ENCODE measurements at places on chromosomes 3 and 15.

DNA sequence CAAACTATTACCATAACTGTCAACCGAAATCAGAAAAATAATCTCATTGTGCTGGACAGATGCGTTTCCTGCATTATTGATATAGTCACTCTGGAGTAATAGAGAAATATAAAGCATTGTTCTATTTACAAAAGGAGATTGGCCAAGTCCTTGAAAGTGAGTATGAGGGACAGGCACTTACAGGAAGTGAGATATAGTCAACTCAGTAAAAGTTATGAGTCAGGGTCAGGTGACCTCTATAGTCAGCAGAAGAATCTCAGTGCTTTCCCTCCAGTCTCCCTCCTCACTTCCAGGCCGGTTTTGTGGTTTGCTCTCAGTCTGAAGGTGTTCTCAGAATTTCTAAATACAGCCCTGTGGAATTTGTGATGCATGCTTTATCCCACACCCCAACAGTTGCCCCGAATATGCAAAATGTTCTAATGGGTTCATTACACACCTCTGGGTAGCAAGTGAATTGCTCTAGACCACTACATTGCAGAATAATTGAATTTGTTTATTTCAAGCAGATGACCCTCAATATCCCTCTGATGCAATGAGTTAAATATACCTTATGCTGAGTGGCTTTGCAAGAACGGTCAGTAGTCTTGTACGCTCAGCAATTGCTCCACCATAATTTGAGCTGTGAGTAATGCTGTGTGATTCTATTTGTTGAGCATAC is 787.7 kb downstream of the MCTP2 start:
- no peak for DNase-seq

- DNase-seq: no peak
Measured at GRCh38 chr3:62368705-62369475, 4.5 kb downstream of the FEZF2 start.

DNA sequence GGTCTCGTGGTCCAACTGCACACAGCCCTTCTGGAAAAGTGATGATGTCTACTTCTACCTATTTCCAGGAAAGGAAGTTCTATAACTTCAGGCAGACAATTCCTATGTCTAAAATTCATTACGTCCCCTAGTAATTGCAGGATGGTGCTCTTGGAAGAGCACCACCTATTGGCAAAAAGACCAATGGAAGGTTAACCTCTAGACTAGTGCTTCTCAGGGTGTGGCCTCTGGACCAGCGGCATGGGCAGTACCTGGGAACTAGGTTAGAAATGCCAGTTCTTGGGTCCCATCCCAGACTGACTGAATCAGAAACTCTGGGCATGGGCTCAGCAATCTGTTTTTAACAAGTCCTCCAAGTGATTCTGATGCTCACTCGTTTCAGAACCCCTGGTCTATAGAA is 258.3 kb upstream of the ICE2 start:
- DNase-seq: no peak

GRCh38 chr3:172213200-172213599 is 173.8 kb downstream of the FNDC3B start:
- no peak for DNase-seq

DNA sequence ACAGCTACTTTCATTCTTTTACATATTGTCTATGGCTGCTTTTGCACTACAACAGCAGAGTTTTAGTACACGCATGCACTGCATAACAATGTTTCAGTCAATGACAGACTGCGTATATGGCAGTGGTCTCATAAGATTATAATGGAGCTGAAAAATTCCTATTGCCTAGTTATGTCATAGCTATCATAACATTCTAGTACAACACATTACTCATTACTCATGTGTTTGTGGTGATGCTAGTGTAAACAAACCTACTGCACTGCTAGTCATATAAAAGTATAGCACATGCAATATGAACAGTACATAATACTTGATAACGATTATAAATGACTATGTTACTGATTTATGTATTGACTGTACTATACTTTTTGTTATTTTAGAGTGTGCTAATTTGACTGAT is 47.9 kb downstream of the QTRT2 start:
- no peak for DNase-seq

- DNase-seq: no peak
Measured at GRCh38 chr15:80411788-80412288, 7.7 kb downstream of the ARNT2 start.

- DNase-seq: no peak
Measured at GRCh38 chr3:153484842-153485241, 322.8 kb downstream of the RAP2B start.

DNA sequence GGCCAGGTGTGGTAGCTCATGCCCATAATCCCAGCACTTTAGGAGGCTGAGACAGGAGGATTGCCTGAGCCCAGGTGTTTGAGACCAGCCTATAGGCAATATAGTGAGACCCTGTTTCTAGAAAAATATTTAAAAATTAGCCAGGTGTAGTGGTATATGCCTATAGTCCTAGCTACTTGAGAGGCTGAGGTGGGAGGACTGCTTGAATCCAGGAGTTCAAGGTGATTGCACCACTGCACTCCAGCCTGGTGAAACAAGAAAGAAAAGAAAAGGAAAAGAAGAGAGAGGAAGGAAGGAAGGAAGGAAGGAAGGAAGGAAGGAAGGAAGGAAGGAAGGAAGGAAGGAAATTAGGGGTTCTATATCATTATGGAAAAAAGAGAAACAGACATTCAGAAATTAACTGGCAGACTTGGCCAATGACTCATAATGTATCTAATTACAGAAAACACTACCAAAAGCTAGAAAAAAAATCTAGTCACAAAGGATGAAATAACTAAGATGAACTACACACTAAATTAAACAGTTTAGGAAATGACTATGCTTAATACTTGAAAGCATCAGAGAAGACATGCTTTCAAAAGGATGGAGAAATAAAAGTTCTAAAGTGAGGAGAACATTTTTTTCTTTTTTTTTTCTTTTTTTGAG is 45.4 kb upstream of the TERB2 start:
- no peak for DNase-seq

DNA sequence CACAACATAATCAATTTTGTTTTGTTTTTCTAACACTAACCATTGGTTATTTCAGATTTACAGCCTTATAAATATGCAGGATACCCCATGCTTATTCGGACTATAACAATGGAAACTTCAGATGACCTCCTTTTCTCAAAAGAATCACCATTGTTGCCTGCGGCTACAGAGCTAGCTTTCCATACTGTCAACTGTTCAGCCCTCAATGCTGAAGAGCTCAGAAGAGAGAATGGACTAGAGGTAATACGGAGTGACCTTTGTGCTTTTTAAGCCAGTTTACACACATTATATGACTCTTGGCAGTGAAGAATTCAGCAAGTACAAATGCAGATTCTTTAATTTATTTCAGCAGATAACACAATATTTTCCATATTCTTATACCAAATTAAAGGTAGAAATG is 81.8 kb downstream of the DNAJC13 start:
- no peak for DNase-seq

DNA sequence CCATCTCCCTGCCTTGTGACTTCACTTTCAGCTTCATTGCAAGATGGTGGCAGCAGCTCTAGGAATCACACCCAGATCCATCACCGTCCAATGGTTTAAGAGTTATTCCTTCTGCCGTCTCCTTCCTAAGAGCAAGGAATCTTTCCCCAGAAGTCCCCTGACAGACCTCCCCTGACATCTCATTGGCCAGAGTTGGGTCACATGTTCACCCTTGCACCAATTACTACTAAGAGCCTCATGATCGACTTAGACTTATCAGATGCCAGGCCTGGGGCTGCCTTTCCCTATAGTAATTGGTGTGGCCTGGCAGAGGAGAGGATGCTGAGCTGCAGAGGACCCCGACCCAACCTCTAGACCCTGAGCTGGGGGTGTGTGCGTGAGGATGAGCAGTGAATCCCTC is 31.8 kb upstream of the RASGRF1 start:
- DNase-seq: no peak

DNA sequence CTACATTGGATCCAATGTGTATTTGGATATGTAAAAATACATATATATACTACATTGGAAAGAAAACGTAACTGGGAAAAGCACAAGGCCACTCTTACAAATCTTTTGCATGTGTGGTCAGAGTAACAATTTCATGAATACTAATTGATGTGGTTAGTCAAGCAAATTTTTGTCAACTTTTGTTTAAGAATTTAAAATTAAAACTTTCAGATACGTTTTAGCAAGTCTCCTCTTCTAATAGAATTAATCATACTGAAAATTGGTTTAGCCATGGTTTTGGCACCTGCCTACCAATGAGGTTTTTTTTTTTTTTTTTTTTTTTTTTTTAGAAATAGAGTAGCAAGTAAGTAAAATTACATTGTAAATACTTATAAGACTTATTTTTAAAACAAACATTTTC is 153.0 kb upstream of the CGNL1 start:
- DNase-seq: no peak

- no peak for DNase-seq
Measured at GRCh38 chr15:65406424-65407000, 16.2 kb downstream of the IGDCC4 start.

DNA sequence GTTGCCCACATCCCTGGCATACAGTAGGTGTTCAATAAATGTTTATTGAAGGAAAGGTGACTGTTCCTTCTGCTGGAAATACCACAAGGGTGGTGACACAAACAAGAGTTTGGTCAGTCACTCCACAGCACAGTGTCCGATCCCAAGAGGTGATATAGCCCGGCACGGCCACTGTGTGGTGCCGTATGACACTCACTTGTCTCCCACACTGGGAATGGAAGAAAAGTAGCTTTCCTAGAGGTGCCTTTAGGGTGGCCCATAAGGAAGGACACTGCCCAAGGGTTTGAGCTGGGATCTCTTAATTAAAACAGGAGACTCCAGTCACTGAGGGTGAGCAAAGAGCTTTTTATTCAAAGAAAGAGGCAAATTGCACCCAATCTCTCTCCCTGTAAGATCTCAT is 40.5 kb downstream of the TGM4 start:
- DNase-seq: no peak

GRCh38 chr3:119304201-119304713 is 10.1 kb downstream of the ARHGAP31 start:
- DNase-seq: no peak

DNA sequence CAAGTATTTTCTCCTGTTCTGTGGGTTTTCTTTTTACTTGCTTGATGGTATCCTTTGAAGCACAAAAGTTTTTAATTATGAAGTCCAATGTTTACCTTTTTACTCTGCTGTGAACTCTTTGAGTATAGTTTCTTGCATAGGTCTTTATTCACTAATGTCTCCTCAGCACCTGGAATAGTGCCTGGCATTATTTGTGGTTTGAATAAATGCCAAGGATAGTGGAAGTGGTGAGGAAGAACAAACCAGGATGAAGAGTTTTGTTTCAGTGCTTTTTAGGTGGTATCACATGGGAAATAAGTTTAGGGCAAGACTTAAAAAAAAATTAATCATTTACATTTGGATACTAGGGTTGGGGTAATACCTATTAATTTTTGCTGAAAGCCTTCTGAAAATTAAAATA is 25.7 kb downstream of the GPD1L start:
- no peak for DNase-seq

DNA sequence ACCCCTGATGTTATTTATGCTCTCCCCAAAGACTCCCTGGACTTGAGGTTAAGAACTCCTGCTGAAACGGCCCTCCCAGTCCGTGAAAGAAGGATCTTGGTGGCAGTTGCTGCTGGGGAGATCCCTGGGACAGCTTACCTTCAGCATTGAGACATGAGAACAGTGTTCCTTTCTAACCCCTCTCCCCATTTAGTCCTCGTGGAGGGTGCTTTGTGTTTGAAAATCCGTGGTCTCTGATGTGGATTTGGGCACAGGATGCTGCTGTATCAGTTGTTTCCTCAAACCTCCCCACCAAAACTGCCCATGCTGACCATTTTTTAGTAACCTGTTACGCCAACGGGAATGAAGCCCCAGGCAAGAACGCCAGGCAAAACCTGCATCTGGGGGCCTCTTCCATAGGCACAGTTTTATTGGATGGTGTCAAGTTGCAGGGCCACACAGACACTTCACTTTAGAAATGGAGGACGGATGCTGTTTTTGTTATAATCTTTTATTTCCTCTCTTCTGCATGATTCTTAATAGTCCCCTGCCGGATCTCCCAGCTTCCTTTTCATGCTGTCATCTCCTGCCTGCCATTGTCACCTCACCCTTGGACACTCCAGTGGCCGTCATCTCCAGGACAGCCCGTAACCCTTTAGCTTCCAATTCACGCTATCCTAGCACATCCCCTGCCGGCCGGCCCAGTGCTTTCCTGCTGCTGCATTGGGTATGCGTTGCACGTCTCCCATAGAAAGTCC is 31.7 kb upstream of the CEMIP start:
- no peak for DNase-seq

DNA sequence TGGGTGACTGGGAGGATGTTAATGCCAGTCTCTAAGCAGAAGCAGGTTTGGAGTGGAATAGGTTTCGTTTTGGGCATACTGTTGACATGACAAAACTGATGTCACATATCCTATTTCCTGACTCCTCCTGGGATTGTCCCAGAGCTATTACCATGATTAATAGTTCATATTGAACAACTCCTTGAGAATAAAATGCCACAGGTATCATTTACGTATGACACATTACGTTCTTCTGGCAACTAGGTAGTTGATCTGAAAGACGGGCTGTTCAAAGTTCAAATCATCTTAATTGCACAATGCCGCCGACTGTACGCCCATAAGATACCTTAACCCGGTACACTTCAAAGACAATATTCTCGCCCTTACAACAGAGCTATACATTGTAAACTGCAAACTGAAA is 1.4 kb upstream of the RAB5A start:
- no peak for DNase-seq

DNA sequence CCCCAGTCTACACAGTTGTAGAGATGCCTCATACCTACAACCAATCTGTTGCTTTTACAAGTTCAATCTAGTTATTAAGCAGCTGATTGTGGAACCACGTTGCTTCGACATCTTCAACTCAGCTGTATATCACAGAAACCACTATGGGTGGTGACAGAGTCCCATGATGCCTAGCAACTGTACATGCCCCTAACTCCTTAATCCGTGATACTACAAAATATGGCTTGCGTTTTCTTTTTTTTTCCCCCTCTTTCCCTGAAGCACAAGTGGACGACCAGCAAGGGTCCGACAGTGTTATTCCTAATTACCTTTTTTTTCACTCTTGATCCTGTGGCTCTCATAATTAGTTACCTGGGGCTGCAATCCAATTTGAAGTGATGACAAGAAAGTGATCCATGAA is 478.6 kb downstream of the FOXP1 start:
- DNase-seq: no peak

- no peak for DNase-seq
Measured at GRCh38 chr15:63200464-63201249, 11.3 kb downstream of the RAB8B start.

- DNase-seq: no peak
Measured at GRCh38 chr3:195247086-195247862, 23.7 kb downstream of the XXYLT1 start.

- DNase-seq: no peak
Measured at GRCh38 chr15:42141246-42141645, 15.2 kb downstream of the PLA2G4F start.

- DNase-seq: no peak
Measured at GRCh38 chr3:171967137-171967783, 72.1 kb upstream of the FNDC3B start.

- no peak for DNase-seq
Measured at GRCh38 chr3:119726909-119727308, 24.1 kb downstream of the CFAP91 start.

GRCh38 chr15:101438482-101439284 is 50.8 kb downstream of the PCSK6 start:
- no peak for DNase-seq

- no peak for DNase-seq
Measured at GRCh38 chr15:78695854-78696253, 54.8 kb upstream of the CHRNB4 start.
